ENCODE measurements at places on chromosomes 1 and 21.

DNA sequence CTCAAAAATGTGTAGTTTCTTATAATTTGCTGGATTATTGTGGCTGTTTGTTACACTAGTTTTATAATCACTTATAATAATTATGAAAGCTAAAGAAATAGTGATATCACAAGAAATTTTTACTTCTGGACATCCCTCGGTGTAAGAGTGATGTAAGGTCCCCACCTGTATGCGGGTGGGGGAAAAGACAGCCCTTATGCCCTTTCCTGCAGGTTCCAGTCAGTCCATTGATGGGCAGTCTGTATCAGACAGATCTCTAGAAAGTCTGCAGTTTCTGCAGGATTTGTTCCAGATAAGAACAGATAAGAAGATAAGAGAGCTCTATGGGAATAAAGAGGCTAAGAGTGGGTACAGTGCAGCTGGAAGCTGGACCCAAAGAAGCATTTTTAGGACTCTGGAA is 89.3 kb downstream of the NTNG1 start:
- DNase-seq = no peak

- DNase-seq = no peak
These were observed 132.4 kb downstream of the PROX1 start for GRCh38 chr1:214120191-214120590.

GRCh38 chr1:18861590-18861989 is 2.1 kb upstream of the TAS1R2 start:
- no peak for DNase-seq

- DNase-seq = no peak
These were observed 966.4 kb upstream of the NCAM2 start for GRCh38 chr21:20031807-20032206.

- no peak for DNase-seq
These were observed 118.0 kb upstream of the IFFO2 start for GRCh38 chr1:19074361-19074901.

DNA sequence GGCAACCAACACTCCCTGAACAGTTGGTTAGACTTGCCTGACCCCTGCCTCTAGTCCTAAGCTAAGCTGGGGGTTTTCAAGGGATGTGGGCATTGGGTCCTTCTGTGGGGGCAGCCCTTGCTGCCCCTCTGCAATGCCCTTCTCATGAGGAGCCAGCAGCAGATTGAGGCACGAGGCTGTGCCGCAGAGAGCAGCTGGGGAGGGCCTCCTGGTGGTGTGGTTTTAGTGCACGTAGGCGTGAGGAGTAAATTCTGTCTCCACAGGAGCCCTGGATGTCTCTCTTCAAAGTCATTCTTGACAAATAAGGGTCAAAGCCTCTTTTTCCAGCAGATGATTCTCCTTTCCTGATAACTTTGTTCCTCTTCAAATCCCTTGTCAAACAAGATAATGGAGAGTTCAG is 31.8 kb upstream of the KLHDC7A start:
- DNase-seq = no peak

- DNase-seq = no peak
These were observed 214.5 kb downstream of the HIVEP3 start for GRCh38 chr1:41704196-41704595.

GRCh38 chr21:16740511-16740910 is 772.3 kb upstream of the CXADR start:
- DNase-seq = no peak

DNA sequence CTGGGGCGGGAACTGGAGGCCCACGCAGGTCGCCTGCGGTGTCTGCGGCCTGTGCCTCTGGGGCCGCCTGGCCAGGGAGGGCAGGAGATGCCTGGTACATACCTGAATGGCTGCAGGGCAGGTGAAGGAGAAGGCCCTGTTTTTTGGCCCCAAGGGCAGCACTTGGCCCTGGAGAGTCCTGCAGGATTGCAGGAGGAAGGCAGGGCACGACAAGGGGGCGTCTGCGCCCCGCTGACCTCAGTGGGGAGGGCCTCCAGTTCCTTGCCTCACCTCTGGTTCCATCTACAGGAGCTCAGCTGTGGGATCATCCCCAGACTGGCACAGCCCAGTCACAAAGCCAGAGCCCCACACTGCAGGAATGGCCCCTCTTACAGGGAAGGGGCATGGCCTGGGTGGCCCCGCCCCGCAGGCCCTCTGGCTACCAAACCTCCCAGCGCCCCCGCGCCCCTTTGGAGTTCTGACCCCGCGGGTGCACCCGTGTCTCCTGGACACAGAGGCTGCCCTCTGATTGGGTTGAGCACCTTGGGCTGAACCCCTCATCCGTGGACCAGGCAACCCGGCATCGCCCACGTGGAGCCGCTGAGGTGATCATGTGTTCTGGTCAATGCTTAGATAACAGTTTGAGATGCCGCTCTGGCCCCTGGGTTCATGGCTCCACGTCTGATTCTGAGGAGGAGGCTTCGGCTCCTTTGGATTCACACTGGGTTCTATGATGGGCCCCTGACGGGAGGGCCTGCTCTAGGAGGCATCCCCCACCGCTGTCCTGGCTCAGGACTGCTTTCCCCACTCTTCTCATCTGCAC is 1.3 kb upstream of the PEX10 start:
- no peak for DNase-seq

DNA sequence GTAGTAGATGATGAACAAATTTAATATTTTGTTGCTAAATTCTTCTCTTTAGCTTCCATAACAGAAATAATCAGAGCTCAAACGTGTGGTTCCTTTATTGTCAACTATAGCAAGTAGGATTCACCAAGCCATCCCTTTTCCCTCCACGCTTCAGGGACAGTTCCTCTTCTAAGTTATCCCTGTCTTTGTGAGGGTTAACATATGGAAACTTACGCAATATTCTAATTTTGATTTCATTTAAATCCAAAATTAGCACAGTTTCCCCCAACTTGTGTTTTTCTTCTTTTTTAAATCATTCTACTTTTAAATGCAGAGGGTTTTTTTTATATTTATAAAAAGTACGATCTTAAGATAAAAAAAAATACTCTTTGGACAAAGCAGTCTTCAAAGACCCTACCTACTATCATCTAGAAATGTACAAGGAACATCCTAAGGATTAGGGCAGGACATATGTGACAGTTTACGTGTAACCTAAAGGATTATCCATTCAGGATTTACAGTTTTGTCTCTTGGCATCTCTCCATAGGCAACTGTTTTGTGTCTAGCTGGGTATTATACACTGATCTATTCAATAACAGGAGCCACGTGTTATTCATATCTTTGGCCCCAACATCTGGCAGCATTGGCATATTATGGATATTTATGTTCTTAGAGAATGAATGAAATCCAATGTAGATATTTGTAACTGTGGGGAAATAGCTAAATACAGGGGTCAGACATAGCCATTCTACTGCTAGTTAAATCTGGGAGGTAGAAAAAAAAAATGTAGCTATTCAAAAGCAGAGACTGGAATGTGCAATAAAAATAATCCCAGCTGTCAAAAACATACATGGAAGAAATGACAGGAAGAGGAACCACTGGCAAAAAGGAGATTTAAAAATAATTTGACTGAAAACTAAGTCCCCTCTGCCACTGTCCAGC is 272.9 kb downstream of the NEGR1 start:
- DNase-seq = no peak

- DNase-seq = peak; percentile 10
These were observed 126.5 kb downstream of the PBX1 start for GRCh38 chr1:164685266-164686035.

DNA sequence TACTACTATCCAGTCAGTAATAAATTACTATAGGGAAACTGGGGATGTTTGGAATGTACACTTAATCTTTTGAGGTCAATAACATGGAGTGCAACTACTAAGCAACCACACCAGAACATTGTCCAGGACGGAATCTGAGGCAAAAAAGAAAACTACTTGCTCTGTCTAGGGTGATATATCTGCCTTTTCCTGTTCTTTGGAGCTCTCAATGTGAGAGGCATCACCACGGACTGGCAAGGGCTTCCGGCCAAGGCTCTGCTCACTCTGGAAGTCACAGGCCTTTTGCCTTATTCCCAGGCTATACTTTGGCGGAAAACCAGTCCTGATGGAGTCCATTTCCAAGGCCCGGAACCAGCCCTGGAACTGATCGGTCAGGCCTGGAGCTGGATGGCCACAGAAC is 94.2 kb downstream of the DTL start:
- no peak for DNase-seq

DNA sequence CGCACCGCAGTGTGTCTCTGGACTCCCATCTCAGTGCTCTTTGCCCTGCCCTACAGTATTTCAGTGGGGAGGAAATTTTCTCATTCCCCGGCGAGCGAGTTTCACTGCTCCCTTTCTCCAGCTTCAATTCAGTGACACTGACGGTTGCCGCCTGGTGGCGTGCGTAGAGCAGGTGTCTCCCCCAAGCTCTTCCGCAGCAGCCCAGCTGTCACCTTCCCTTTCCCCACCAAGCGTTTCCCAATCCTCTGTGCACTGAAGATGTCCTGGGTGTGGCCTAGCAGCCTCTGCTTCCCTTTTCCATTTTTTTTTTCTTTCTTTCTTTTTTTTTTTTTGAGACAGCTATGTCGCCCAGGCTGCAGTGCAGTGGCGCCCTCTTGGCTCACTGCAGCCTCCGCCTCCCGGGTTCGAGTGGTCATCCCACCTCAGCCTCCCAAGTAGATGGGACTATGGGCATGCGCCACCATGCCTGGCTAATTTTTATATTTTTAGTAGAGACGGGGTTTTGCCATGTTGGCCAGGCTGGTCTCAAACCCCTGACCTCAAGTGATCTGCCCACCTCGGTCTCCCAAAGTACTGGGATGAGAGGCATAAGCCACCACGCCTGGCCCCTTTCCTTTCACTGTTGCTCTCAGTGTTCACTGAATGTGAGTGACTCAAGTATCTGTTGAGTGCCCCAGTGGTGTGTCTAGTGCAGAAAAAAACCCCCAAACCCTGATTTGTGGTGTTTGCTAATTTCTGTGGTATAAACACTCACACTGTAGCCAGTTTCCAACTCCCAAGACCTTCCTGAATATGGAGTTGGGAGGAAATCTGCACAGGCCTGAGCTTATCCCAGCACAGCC is 30.1 kb downstream of the TNFRSF1B start:
- no peak for DNase-seq

Measured in fibroblast of skin of right biceps (primary cell).